Hepatic stellate cell (primary cell): ENCODE measurements at places on chromosomes 1 and 21.

GRCh38 chr21:16312321-16312720 is 582.5 kb downstream of the USP25 start:
- DNase-seq: no peak

DNA sequence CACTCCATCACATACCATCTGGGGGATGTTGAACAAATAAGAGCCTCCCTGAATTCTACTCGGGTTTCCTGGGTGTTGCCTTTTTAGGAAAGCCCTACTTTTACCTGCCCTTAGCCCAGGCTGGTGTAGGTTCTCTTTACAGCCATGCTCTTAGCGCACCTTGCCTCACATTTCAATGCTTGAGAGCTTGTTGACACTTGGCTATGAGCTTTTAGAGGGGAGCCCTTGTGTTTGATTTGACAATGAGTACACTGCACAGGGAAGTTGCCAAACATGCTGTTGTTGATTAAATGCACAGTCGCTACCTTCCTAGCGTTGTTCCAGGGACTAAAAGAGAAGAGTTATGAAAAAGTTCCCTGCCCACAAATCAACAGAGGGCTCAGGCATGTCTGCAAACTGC is 103.8 kb downstream of the TRABD2B start:
- no peak for DNase-seq

- no peak for DNase-seq
These were observed 4.7 kb downstream of the BTBD19 start for GRCh38 chr1:44812822-44813543.

GRCh38 chr1:15329104-15329820 is 80.4 kb upstream of the EFHD2 start:
- DNase-seq: peak; percentile 81

- DNase-seq: no peak
These were observed 25.8 kb downstream of the PTPN14 start for GRCh38 chr1:214525535-214526019.

- DNase-seq: no peak
These were observed 23.6 kb downstream of the ZBTB18 start for GRCh38 chr1:244074559-244075171.

DNA sequence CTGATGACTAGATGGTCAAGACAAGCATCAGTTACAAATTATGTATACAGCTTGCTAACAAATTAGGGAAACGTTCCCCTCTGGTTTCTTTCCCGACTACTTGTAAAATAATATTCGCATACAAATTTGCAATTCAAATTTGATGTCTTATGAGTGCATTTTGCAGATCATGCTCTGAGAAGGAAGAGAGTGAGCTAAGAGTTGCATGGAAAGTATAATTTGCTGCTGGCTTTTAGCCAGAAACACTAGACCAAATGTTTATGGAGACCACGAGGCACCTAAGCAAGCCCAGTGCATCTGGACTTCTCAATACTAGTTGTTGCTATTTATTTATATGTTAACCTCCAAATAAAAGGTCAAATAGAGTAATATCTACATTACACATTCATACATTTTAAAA is 216.0 kb downstream of the SMYD3 start:
- DNase-seq: no peak

GRCh38 chr1:43651188-43651587 is 1.2 kb downstream of the KDM4A start:
- no peak for DNase-seq

DNA sequence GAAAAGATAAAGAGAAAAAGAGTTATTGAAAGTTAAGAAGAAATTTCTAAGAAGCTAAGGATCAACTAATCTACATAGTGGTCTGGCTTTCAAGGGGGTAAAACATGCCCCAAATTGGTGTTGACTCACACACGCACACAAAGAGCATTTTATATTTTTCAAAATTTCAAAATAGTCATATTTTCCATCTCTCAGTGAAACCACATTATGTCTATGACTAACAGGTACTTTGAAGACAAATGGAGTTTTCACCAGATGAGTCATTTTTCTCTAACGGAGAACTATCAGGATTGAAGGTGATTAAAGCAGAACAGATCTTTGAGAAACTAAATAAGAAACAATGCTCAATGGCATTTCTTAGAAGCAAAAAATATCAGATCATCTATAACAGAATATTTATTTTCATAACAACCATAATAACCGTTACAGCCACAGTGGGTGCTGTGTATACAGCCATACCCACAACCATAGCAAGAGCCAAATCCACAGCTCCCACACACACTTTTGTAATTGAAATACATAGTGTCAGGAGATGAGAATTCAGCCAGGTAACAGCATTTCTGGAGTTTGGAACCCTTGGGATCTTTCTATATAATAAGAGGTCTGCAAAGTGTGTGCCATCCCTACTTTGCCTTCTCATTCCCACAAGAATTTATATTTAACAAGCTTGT is at the start of gene KRTAP21-3:
KRTAP21-3 (minus strand) TSS at position 539 of the 671 bp plus-strand sequence; CDS start at position 521, 18 bp downstream.
- no peak for DNase-seq

DNA sequence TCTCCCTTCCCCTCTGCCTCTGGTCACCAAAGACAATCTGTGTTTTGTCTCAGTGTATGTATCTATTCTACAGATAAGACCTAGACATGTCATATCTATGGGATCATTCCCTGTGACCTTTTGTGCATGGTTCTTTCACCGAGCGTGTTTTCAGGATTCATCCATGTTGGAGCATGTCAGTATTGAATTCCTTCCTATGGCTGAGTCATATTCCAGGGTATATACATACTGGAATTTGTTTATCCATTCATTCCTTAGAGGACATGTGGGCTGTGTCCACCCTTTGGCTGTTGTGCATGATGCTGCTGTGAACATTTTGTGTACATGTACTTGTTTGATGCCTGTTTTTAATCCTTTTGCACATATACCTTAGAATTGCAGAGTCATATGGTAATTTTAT is 69.9 kb downstream of the NFASC start:
- no peak for DNase-seq

- DNase-seq: no peak
These were observed 140.2 kb upstream of the SGIP1 start for GRCh38 chr1:66393586-66394287.

DNA sequence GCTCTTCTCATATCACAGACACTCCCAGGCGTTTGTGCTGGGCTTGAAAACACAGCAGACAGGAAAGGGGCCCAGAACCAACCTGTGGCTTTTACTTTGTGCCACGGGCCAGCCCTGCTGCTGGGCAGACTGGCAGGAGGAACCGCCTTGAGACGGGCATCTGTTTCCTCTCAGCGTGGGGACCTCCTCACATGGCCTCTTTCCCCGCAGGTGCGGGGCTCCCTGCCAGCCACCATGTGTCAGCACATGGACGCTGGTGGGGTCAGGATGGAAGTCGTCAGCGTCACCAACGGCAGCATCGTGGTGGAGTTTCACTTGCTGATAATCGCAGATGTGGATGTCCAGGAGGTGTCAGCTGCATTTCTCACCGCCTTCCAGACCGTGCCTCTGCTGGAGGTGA is 47.8 kb downstream of the UMODL1 start:
- no peak for DNase-seq

- no peak for DNase-seq
These were observed 494.2 kb downstream of the KIF26B start for GRCh38 chr1:245648749-245649522.

DNA sequence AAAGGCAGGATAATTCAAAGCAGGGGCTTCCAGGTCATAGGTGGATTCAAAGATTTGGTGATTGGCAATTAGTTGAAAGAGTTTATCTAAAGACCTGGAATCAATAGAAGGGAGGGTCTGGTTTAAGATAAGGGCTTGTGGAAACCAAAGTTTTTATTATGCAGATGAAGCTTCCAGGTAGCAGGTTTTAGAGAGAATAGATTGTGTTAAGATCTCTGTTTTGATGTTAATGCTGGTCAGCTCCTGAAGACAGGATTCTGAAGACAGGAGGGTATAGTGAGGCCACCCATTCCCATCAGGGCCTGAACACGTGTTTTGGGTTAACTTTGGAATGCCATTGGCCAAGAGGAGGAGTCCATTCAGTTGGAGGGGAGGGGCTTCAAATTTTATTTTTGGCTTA is 6.1 kb upstream of the PTBP2 start:
- no peak for DNase-seq

- no peak for DNase-seq
These were observed 9.5 kb downstream of the SIPA1L2 start for GRCh38 chr1:232620356-232620969.

- DNase-seq: no peak
These were observed 109.7 kb upstream of the MAGI3 start for GRCh38 chr1:113280581-113280980.

DNA sequence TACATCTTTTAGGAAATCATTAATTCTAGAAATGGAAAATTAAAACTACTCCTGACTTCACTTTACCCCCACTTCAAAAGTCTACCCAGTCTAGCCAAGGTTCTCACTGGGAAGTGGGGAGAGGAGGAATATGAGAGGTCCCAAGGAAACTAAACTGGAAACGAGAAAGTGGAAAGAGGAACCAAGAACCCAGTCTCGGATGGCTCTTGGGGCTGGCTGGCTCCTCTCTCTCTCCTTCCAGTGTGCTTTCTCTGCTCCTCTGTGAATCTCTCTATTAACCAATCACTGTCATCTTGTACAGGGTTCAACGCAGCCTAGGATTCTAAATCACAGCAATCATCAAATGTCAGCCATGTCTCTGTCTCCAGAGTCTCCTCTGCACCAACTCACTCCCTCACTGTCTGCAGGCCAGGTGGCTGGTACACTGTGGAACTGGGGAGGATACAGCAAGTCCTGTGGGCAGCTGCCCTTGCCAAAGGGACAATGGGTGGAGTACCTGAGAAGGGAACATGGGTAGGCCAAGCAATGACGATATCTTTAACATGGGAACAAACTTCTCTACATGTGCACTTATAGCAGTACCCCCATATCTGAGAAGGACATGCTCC is 33.7 kb downstream of the GNB1 start:
- DNase-seq: no peak

GRCh38 chr1:6099297-6099696 is 53.6 kb downstream of the KCNAB2 start:
- DNase-seq: no peak

- DNase-seq: no peak
These were observed 30.2 kb upstream of the ATP5PO start for GRCh38 chr21:33945652-33946270.

DNA sequence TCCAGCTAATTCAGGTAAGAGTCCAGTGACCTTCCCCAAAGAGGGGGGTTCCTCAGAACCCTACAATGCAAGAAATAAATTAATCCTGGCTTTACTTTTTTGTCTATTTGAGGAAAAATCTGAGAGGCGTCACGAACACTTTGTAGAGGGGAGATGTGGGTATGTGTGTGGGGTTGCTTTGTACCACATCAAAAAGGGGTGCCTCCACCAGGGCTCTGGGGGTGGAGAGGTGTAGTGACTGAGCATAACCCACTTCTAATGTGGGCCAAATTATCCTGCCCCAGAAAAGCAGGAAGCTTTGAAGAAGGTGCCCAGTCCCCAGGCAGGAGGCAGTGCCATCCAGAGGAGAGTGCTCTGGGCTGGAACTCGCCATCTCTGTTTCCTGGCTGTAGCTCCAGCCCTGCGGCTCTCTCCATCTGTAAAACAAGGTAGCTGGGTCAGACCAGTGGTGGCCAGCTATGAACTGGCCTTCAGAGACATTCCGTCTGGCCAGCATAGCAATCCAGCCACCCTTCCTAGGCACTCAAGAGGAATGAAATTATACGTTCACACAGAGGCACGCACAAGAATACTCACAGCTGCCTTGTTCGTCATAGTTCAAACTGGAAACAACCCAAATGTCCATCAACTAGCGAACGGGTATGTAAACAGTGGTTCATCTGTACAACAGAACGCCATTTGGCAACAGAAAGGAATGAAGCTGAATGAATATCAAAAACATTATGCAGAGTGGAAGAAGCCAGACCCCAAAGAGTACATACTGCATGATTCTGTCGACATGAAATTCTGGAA is 45.4 kb upstream of the TNFRSF1B start:
- peak; percentile 27 for DNase-seq

DNA sequence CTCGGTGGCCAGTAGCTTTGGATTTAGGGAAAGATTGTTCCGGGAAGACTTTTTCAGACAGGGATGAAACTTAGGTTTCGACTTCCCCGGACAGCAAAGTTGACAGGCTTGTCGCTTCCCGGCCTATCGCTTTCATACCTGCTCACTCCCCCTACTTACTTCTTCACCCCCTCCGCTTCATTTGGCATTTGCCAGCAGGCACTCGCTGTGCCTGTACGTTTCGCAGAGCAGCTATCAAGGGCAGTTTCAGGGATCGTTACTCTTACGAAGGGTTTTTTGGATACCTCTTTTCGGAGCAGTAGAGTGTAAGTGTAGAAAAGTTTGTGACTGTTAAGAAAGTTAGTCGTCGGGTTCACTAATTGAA is 393 bp downstream of the BLZF1 start:
- DNase-seq: no peak

GRCh38 chr1:165435801-165436200 is 9.1 kb downstream of the RXRG start:
- no peak for DNase-seq

DNA sequence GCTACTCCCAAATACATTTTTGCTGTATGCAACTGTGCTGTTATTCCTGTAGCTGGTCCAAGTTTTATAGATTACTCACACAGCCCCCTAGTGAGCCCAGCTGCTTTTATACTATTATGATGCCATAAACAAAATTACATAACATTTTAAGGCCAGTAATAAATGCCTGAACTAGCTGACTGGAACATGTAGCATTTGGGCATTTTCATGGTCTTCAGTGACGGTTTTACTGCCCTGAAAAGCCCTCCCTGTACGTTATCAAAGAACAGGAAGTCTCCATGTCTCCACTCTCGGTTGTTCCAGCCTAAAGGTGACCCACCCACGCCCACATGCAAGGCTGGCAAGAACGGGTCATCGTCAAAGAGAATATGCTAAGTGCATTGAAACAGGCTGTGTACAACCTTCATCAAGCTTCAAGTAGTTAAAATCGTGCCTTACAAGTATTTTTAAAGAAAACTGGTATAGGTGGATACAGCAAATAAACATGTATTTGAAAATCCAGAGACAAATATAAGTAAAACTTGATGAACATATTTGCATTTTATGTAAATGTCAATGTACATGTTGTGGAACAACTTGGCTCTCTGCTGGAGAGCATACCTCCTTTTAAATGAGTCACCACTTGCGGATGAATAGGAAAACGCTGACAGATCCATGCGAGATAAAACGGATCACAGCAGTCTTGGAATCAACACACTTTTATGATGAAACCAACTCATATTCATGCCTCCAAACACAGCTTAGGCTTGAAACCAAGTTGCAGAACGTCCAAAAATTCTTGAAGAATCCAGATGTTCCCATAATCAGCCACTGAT is 520.5 kb downstream of the SMYD3 start:
- DNase-seq: peak; percentile 62

DNA sequence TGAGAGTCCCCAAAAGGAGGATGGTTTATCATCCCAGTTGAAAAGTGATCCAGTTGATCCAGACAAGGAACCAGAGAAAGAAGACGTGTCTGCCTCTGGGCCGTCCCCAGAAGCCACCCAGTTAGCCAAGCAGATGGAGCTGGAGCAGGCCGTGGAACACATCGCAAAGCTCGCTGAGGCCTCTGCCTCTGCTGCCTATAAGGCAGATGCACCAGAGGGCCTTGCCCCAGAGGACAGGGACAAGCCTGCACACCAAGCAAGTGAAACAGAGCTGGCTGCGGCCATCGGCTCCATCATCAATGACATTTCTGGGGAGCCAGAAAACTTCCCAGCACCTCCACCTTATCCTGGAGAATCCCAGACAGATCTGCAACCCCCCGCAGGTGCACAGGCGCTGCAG is 43.3 kb downstream of the ZBTB17 start:
- no peak for DNase-seq
